NK-92 treated with Interleukin-12 subunit alpha and Interleukin-12 subunit beta, amount 100 ng/mL, for 24 hours (cell line): ENCODE measurements at places on chromosomes 13 and 19.

- DNase-seq: no peak
These were observed 1.2 kb downstream of the ZNF8 start for GRCh38 chr19:58279925-58280316.

DNA sequence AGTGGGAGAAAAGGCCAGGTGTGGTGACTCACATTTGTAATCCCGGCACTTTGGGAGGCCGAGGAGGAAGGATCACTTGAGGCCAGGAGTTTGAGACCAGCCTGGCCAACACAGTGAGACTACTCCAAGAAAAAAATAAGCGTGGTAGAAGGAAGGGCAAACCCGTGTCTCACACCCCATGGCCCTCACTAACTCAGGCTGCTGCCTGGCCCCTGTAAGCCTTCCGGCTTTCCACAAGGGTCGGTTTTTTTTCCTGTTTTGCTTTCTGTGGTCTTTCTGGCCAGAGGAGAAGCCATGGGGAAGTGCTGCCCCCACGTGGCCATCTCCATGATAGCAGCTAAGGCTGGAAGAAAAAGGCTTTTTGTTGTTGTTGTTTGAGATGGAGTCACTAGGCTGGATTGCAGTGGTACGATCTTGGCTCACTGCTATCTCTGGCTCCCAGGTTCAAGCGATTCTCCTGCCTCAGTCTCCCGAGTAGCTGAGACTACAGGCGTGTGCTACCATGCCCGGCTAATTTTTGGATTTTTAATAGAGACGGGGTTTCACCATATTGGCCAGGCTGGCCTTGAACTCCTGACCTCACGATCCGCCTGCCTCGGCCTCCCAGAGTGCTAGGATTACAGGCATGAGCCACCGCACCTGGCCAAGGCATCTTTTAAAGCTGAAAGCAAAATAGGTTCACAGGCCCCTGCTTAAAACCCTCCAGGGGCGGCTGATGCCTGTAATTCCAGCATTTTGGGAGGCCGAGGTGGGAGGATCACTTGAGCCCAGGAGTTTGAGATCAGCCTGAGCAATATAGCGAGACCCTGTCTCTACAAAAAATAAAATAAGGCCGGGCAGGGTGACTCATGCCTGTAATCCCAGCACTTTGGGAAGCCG, 7.5 kb upstream of the ARHGEF18 start:
- DNase-seq: peak; percentile 66

- peak; percentile 89 for DNase-seq
These were observed 86.0 kb downstream of the GADD45B start for GRCh38 chr19:2561895-2562294.

GRCh38 chr13:111046590-111047141, 68.4 kb upstream of the ARHGEF7 start:
- no peak for DNase-seq

DNA sequence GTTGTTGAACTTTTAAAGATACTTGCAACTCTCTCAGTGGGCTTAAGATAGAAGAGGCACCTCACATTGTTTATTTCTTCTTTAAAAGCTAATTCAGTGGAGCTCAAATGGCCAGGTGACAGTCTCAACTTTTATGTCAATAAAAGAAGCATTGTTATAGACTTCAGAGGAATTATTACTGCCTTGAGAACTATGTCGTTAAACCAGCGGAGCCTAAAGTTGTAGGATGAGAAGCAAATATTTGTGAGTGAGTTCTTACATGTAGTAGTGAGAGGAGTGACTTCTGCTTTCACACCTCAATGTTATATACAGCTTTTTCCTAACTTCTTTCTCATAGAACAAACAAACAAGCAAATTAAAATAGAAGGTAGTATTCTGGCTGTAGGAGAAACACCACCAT, 31.2 kb upstream of the DGKH start:
- DNase-seq: no peak

- DNase-seq: no peak
These were observed 31.1 kb downstream of the RB1 start for GRCh38 chr13:48334534-48335127.

GRCh38 chr13:102318233-102318632, 83.6 kb downstream of the FGF14 start:
- no peak for DNase-seq

- DNase-seq: no peak
These were observed 538.6 kb upstream of the MIR17HG start for GRCh38 chr13:90808838-90809237.

DNA sequence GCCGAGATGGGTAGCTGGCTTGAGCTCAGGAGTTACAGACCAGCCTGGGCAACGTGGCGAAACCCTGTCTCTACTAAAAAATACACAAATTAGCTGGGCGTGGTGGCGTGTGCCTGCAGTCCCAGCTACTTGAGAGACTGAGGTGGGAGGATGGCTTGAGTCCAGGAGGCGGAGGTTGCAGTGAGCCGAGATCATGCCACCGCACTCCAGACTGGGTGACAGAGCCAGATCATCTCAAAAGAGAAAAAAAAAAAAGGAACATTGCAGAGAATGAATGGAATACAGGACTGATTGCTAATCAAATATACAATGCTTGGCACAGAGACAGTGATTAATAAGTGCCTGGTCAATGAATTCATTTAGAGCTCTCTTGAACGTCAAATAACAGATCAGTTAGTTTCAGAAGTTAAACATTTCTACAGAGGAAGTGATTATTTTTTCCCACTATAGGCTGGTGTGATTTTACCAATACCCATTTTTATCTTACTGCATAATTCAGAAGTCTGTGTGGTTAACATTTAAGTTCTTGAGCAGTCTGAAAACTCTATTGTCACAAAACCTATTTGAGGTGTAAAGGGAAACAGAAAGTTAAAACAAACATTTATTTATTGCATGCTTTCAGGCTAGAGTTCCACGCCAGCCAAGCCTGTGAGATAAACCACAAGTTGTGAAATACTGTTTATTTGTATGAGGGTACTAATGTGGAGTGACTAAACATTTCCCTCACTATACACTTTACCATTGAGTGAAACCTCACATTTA, 7.7 kb upstream of the TBC1D4 start:
- peak; percentile 66 for DNase-seq

GRCh38 chr13:44768775-44769581, 192.8 kb upstream of the TSC22D1 start:
- DNase-seq: no peak

DNA sequence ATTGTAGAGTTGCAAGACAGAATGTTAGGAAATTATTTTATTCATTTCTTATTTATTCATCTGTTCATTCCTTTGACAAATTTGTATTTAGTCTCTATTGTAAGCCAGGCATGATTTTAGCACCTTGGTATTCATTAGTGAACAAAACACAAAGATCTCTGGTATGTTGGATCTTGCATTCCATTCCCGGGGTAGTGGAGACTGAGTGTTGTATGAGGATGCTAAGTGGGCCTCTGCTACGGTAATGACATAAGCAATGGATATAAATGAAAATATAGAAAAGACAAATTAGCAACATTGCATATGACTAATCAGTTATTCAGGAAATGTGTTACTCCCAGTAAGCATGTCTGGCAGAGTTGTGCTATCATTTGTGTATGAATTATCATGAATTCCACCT, 449.3 kb downstream of the PCDH17 start:
- DNase-seq: no peak

DNA sequence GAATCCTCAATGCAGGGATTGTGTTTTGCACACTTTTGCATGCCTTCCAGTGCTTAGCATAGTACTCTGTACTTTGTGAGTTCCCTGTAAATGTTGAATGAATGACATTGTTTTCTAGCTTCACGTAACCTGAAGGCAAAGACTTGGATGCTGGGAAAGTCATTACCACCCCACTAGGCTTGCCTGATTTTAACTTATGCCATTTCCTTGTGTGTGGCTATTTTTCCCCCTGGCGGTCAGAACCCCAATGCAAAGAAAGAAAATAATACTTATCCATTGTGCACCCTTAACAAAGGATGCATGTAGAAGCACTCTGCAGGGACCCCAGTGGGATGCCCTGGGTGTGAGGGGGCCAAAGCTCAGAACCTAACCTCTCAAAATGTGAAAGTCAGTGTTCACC, 1.2 kb upstream of the ENOX1 start:
- no peak for DNase-seq

DNA sequence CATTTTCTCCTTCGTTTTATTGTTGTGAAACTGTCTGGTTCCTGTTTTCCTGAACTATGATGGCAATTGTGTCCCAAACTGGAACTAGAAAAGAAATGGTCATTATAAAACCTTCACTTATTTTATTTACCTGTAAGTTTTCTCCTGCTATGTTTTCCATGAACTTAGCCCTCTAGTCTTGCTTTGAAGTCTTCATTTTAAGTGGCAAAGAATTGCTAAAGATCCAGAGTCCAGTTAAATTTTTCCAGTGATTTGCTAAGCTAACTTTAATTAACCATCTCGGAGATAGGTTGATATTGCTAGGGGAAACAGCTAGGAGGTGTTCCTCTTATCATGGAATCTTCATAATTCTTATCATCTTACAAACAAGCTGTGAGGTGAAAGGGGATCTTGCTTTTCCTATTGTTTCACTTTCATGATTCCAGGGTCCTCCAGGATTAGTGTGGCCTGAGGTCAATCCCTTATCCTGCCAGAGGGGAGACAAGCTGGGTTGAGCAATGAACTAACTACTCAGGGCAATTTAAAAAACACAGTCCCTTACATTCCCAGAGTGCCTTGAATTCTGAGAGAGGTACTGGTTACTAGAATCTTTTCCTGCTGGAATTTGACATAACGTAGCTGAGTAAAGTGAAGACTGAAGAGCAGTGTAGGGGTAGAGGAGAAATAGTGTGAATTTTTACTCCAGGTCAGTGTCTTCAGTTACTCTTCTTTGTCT, 112.5 kb downstream of the ESD start:
- DNase-seq: no peak

DNA sequence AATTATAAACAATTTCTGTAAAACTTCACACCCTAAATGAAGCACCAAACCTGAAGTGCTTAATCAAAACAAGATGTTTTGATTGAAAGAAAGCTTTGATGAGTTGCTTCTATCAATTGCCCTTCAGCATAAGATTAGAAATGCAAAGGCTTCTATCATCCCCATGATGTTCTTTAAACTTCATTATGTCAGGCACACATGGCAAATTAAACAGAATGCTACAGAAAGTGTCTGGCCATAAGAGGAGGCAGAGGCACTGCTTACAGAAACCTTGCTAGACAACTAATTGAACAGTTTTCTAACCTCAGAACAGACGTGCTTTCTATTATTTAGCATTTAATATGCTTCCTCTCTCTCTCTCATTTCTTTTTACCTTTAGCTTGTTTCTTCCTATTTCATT, 228.1 kb downstream of the DCLK1 start:
- DNase-seq: no peak

- DNase-seq: no peak
These were observed 68.7 kb downstream of the SLC7A1 start for GRCh38 chr13:29526741-29527140.

DNA sequence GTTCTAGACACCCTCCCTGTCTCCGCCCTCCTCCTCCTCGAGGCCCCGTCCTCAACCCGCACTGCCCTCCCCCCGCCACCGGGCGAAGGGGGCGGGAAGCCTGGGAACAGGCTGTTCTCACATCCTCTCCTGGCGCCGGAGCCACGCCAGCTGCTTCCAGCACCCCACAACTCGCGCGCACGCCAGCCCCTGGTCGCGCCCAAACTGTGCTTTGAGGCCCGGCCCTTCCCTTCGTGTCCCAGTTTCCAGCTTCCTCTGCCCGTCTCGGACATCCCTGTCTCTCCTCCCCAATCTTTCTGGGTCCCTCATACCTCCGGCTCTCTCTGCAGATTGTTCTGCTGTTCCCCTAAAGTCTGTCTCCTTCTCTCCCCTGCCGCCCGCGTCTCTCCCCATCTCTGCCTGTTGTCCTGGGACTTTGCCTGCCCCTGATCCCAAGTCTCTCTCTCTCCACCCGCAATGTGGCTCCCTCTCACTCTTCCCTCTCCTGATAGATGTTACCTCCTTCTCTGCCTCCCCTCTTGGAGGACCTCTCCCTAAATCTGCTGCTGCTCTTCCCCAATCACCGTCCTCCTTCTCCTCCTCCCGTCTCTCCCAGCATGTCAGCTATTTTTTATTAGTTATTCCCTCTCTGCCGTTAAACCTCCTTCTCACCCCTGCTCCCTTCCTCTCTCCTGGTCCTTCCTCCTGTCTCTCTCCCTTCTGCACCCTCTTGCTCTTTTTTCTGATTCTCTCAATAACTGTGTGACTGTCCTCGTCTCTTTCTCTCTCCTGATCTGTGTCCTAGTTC, 14.2 kb downstream of the DPF1 start:
- DNase-seq: no peak

DNA sequence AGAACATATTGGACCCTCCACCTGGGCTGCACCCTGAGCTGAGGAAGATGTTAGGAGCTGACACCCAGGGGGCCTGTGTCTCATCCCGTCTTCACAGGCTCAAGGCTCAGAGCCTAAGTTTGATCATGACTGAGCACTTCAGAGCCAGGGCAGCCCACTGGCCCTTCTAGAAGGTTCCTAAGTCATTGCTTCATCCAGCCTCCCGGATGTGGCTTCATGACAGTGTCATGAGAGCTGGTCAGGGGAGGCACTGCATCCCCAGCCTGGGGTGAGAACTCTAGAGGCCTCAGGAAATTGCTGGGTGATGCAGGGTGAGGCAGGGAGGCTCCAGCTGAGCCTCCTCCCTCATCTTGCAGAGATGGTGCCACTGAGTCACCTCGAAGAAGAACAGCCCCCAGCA, 24.9 kb upstream of the PIK3R2 start:
- DNase-seq: peak; percentile 78

DNA sequence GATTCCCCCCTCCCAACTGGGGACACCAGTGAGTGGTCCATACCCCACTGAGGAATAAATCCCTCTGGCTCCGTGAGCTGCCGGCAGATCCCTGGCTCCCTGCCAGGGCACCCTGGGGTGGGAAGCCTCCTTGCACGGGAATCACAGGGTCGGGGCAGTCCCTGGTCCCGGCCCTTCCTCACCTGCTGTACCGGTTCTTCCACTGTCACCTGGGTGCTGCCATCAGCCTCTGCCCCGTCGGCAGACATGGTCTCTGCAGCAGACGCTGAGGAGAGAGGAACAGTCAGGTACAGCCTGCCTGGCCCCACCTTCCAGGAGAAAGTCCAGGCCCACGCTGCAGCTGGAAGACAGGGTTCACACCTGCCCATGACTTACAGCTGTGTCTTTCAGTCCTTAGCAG, 6.3 kb downstream of the PLIN3 start:
- DNase-seq: no peak

- DNase-seq: no peak
These were observed 10.7 kb downstream of the LILRA5 start for GRCh38 chr19:54302257-54302656.

- DNase-seq: no peak
These were observed at the start of gene PLIN5 for GRCh38 chr19:4534836-4535658. Gene PLIN5, minus strand, starts transcription at chr19:4535224. Its CDS starts 1,150 bp downstream, at chr19:4534074.

DNA sequence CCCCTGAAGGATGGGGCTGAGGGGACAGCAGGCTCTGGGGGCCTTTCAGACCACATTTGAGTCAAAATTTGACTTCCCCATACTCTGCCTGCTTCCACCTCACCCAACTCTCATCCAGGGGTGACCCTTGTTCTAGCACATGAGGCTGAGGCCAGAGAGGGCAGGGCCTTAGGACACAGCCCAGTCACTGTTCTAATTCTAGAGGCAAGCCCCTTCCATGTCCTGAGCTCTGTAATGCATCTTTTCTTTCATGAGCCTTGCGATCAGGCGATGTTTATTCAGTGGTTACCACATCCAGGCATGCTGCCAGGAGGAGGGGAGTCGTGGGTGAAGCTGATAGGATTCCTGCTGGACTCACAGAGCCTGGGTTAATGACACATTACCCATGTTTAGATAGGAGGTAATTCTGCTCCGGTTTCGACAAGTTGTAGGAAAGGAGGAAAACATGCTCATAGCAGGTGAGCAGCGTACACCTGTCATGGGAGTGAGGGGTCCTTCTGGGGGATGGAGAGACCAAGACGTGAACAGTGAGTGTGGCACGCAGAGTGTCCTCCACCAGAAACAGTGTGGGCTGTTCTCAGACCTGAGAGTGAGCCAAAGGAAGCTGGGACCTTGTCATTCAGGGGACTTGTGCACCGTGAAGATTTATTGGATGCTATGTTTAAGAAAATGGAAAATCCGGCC, 9.3 kb downstream of the RPS9 start:
- no peak for DNase-seq
